Heart left ventricle (tissue), 16 donors: ENCODE measurements at places on chromosomes 2 and 18. TPM values are rescaled to one million over a fixed set of nuclear protein-coding genes. Genes with fewer than 3 reads are reported as not detected.

The SLC8A1 gene
- total RNA-seq = 1,074 TPM

DNA sequence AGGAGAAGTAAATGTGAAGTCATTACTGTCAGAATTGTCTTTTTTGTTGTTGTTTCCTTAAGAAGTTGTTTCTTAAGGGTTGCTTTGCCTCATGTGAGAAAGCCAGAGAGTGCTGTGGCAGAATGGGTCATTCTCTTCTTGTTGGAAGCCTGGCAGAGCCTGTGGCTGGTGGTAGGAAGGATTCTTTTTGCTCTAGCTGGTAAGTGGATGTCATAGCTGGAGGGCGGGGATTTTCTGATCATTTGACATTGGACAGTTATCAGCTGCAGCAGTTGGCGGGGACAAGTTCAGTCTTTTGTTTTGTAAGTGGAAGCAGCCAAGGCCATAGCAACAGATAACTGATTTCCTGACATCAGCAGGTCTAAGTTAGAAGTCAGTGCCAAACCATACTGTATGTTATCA, 5.5 kb upstream of the RMDN2 start:
- peaks cover 32% of the 10 kb centered on the region for H3K4me1 ChIP-seq
- DNase-seq = peak; percentile 19
- H3K27me3 ChIP-seq = no peaks in the 10 kb centered on the region
- peak overlapping the region; percentile 41 for H3K27ac ChIP-seq
- H3K36me3 ChIP-seq = no peaks in the 10 kb centered on the region
- H3K4me3 ChIP-seq = no peak overlapping the region

DNA sequence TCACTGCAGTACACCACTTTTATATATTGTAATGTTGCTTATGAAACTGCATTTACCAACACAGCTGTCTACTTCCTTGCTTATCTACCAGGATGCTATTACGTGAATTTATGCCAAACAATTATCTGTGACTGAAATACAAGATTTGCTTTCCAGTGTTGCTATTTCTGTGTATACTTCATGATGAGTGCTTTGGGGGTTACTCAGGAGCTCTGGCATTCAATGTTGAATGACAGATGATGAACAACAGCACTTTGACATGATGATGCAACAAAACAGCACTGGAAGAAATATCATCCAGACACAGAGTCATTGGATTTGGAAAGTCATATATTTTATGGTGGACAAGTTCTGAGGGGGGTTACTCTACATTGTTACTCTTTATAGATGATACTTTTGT, 125.8 kb downstream of the NETO1 start:
- no peaks in the 10 kb centered on the region for H3K4me1 ChIP-seq
- no peak overlapping the region for H3K27ac ChIP-seq
- H3K4me3 ChIP-seq = no peak overlapping the region
- no peak for DNase-seq
- no peaks in the 10 kb centered on the region for H3K27me3 ChIP-seq

GRCh38 chr2:160372010-160372356, 121.6 kb downstream of the RBMS1 start:
- H3K4me1 ChIP-seq = peaks cover 100% of the 10 kb centered on the region
- H3K27ac ChIP-seq = peak overlapping the region; percentile 53
- H3K27me3 ChIP-seq = no peaks in the 10 kb centered on the region
- no peak overlapping the region for H3K4me3 ChIP-seq
- H3K36me3 ChIP-seq = no peaks in the 10 kb centered on the region
- no peak for DNase-seq

The TCF23 gene
- total RNA-seq = 0.68 TPM

- no peak overlapping the region for H3K27ac ChIP-seq
- no peaks in the 10 kb centered on the region for H3K36me3 ChIP-seq
- H3K27me3 ChIP-seq = peaks cover 91% of the 10 kb centered on the region
- H3K4me1 ChIP-seq = peaks cover 11% of the 10 kb centered on the region
Measured at GRCh38 chr2:236171181-236171679, 3.0 kb upstream of the GBX2 start.

The SIX3 gene
- total RNA-seq = not detected

- peak; percentile 48 for DNase-seq
- no peaks in the 10 kb centered on the region for H3K27me3 ChIP-seq
- no peak overlapping the region for H3K27ac ChIP-seq
- peaks cover 25% of the 10 kb centered on the region for H3K4me1 ChIP-seq
Measured at GRCh38 chr2:38442643-38443541, 65.8 kb upstream of the ATL2 start.

GRCh38 chr18:40907842-40908241, 1047.2 kb upstream of the PIK3C3 start:
- H3K27me3 ChIP-seq = no peaks in the 10 kb centered on the region
- H3K4me3 ChIP-seq = no peak overlapping the region
- no peak overlapping the region for H3K27ac ChIP-seq
- no peaks in the 10 kb centered on the region for H3K36me3 ChIP-seq
- no peak for DNase-seq

- H3K36me3 ChIP-seq = no peaks in the 10 kb centered on the region
- no peaks in the 10 kb centered on the region for H3K4me1 ChIP-seq
- H3K4me3 ChIP-seq = no peak overlapping the region
- DNase-seq = no peak
Measured at GRCh38 chr2:58875436-58875835, 634.3 kb upstream of the FANCL start.

The CARF gene
- total RNA-seq = 6.9 TPM

DNA sequence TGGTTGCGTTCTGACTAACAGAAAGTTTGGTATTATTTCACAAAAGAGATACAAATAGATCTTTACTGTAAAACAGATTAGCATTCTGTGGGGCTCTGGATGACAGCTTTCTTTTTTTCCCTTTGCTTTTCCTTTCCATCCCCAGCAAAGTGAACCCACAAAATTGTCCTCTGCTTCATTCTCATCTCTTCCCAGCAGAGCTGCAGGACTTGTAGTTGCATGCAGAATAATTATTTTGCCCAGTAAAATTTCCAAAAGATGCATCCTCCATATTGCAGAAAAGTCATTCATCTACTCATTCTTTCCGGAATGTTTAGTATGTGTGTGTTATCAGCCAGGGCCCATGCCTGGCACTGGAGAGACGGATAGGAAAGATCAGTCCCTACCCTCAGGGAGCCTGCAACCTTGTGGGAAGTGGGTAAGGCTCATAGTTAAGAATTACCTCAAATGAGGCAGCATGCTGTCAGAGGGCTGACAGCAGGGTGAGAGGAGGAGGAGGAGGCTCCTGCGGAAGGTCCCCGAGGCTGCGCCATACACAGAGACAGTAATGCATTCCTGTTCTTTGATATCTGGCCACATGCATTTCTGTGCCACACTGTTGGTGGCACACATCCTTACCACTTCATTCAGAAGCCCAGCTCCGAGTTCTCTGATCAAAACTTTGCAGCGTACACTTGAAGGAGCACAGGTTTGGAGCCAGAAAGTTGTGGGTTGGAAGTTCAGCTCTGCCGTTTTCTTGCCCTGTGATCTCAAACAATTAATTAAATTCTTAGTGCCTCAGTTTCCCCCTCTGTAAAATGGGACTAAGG, 225.4 kb downstream of the MYCN start:
- no peaks in the 10 kb centered on the region for H3K4me1 ChIP-seq
- no peak overlapping the region for H3K4me3 ChIP-seq
- H3K27ac ChIP-seq = no peak overlapping the region
- H3K36me3 ChIP-seq = no peaks in the 10 kb centered on the region

DNA sequence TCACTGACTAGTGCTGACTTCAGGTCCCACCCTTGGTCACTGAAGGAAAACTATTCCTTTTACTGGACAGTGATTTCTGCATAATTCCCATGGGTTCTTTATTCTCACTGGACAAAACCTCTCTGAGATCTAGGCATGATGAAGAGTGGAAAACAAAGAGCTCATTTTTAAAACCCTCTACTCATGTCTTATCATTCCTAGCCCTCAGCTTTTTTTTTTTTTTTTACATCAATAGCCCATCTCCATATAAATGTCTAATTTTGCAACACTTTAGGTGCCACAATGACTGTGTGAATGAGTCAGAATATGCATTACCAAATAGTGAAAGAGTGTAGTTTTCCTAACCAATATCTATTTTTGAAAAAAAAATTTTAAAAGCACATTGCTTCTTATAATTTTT, 74.8 kb downstream of the TCF4 start:
- H3K4me3 ChIP-seq = no peak overlapping the region
- no peaks in the 10 kb centered on the region for H3K27me3 ChIP-seq
- DNase-seq = no peak
- no peak overlapping the region for H3K27ac ChIP-seq
- no peaks in the 10 kb centered on the region for H3K36me3 ChIP-seq

GRCh38 chr2:218508299-218508698, 59.9 kb downstream of the USP37 start:
- no peaks in the 10 kb centered on the region for H3K36me3 ChIP-seq
- no peaks in the 10 kb centered on the region for H3K27me3 ChIP-seq
- no peaks in the 10 kb centered on the region for H3K4me1 ChIP-seq
- DNase-seq = no peak
- no peak overlapping the region for H3K27ac ChIP-seq

- DNase-seq = no peak
- no peaks in the 10 kb centered on the region for H3K4me1 ChIP-seq
- H3K4me3 ChIP-seq = no peak overlapping the region
- H3K27me3 ChIP-seq = no peaks in the 10 kb centered on the region
- H3K36me3 ChIP-seq = no peaks in the 10 kb centered on the region
Measured at GRCh38 chr2:230627806-230628724, 84.6 kb upstream of the CAB39 start.

DNA sequence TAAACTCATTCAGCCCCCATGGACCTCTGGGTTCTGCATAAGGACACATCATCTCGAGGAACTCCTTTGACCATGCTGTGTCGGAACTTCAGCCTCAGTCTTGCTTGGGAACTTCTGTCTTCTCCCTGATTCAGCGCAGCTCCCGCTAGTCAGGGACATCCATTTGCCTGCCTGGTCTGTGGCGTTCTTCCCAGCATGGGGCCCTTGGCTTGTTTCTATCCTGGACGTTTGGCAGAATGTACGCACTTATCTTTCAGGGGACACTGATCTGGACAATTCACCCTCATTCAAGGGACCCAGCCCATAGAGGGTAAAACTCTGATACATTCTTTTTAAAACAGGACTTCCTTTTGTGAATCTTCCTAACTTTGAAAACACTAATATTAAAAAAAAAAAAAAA, 75.8 kb upstream of the WIPF1 start:
- DNase-seq = no peak
- H3K27me3 ChIP-seq = no peaks in the 10 kb centered on the region
- H3K4me3 ChIP-seq = no peak overlapping the region
- H3K27ac ChIP-seq = no peak overlapping the region
- H3K36me3 ChIP-seq = peaks cover 11% of the 10 kb centered on the region

DNA sequence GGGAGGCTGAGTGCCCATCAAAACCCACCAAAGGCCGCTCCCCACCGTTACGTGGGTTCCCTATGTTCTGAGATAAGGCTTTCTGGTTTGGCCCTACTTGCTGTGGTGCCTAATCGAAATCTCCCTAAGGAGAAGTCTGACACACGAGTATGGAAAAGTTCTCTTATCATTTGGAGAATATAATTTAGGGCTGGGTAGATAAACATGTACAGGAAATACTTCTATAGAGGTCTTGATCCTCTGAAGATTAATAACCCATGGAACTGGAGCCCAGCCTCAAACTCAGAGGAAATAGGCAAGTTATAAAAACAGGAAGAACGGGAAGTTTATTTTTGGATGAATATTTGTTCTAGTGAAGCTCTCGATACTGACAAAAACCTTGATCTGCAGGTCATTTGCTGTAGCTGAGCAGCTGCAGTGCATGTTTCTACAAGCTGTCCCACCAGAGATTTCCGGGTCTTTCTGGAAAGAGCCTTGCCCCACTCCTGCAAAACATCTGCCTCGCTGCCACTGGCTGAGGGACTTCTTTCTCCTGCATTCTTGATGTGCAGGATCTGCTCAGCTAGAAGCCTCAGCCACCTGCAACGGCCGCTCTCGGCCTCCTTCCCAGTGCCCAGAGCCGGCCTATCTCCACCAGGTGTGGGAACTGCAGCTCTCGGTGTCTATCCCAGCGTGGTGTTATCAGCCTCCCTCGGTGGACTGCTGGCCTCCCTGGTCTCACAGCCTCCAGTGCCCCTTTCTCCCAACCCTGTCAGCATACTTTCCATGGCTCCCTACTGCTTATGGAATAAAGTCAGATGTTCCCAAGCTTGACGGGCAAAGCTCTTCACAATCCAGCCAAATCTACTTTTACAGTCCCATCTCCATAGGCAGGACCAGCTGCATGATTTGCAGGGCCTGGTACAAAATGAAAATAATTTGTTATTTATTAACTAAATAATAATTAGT, 48.6 kb downstream of the SPRED2 start:
- H3K4me3 ChIP-seq = no peak overlapping the region
- DNase-seq = no peak
- H3K36me3 ChIP-seq = no peaks in the 10 kb centered on the region
- no peaks in the 10 kb centered on the region for H3K27me3 ChIP-seq

GRCh38 chr2:72917138-72917876, at the start of gene EMX1:
Gene EMX1 (plus strand): TSS chr2:72917519. CDS start chr2:72917853, 334 bp downstream.
- no peak within 1 kb of the TSS for H3K27ac ChIP-seq
- H3K27me3 ChIP-seq = peaks cover 84% of the 10 kb centered on the region
- peak within 1 kb of the TSS; percentile 35 for H3K4me3 ChIP-seq
- peaks cover 38% of the 10 kb centered on the region for H3K4me1 ChIP-seq
- H3K36me3 ChIP-seq = no peaks in the 10 kb centered on the region

GRCh38 chr18:2683055-2683454, 27.5 kb downstream of the SMCHD1 start:
- H3K4me1 ChIP-seq = no peaks in the 10 kb centered on the region
- DNase-seq = no peak
- no peak overlapping the region for H3K27ac ChIP-seq
- H3K27me3 ChIP-seq = no peaks in the 10 kb centered on the region

The QPCT gene
- 7.2 TPM for total RNA-seq

The ST8SIA3 gene
- total RNA-seq = not detected

DNA sequence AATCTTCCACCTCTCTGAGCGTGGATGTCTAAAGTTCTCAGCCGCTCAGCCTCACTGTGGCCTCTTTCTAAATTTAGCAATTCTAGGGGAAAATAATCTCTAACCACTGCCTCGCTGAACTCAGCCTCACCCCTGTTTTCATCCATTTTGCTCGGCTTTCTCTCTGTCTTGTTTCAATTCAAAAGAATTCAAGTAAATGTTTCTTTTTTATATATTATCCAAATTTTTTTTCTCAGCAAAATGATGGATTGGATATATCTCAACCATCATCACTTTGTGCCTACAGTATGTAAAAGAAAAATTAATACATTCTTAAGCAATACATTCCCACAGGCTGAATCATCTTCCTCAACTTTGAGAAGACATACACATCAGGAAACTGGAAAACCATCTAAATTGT, 24.0 kb upstream of the GALNT5 start:
- no peaks in the 10 kb centered on the region for H3K27me3 ChIP-seq
- no peaks in the 10 kb centered on the region for H3K36me3 ChIP-seq
- no peak overlapping the region for H3K27ac ChIP-seq
- H3K4me3 ChIP-seq = no peak overlapping the region
- DNase-seq = no peak
- H3K4me1 ChIP-seq = no peaks in the 10 kb centered on the region

- H3K4me1 ChIP-seq = no peaks in the 10 kb centered on the region
- H3K36me3 ChIP-seq = peaks cover 47% of the 10 kb centered on the region
- H3K27ac ChIP-seq = no peak overlapping the region
- H3K4me3 ChIP-seq = no peak overlapping the region
Measured at GRCh38 chr2:54984476-54984875, 65.8 kb downstream of the RTN4 start.

GRCh38 chr2:1626271-1626681, 118.0 kb downstream of the PXDN start:
- no peak overlapping the region for H3K27ac ChIP-seq
- no peaks in the 10 kb centered on the region for H3K36me3 ChIP-seq
- no peak overlapping the region for H3K4me3 ChIP-seq
- H3K4me1 ChIP-seq = no peaks in the 10 kb centered on the region
- no peak for DNase-seq
